ENCODE measurements at places on chromosomes 12 and 14.

GRCh38 chr12:123229051-123229450, 3.9 kb downstream of the MPHOSPH9 start:
- ATAC-seq, result no peak

DNA sequence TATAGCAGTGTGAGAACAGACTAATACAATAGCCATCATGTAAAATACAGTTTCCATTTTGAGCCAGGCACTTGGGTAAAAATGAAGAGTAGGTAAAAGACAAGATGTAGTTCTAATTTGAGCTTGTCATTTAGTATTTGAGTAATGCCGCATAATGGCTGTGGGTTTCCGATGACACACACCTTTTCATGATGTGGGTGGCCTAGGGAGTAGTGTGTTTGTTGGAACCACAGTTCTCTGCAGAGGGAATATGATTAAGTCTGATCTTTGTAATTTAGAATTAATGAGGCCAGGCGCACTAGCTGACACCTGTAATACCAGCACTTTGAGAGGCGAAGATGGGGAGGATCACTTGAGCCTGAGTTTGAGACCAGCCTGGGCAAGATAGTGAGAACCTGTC, 61.8 kb downstream of the RCOR1 start:
- peak; percentile 93 for ATAC-seq

DNA sequence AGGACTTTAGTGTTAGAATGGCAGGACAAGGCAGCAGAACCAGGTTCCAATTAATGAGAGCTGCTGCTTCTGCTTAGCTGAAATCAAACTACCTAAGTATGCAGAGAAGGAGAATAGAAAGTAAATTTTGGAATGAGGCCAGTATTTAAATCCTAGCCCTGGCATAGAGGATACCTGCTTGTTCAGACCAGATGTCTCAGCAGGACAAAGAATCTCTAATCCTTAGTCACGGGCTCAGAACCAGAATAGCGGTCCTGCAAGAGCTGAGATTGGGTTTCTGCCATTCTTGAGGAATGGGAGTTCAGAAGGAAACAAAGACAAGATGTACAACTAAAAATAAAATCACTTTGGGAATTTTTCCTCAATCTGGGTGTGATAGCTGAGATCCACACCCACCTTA, 550.8 kb upstream of the TMEM132C start:
- no peak for ATAC-seq

DNA sequence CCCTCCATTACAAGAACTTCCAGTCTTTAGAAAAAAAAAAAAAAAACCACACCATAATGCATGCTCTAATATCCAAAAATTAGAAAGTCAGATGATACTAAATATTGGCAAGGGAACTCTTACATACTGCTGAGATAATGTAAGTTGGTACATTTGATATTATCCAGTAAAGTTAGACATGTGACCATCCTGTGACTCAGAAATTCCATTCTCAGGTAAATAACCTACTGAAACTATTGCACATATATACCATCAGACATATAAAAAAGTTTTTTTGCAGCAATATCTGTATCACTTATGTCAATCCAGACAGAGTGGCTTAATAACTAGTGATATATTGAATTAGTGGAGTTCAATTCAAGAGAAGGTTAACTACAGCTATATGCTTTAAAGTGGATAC, 63.5 kb downstream of the KITLG start:
- no peak for ATAC-seq

GRCh38 chr12:83763425-83763824, 1076.7 kb downstream of the TMTC2 start:
- ATAC-seq, result no peak

GRCh38 chr12:58310809-58311622, 369.6 kb downstream of the ATP23 start:
- no peak for ATAC-seq

DNA sequence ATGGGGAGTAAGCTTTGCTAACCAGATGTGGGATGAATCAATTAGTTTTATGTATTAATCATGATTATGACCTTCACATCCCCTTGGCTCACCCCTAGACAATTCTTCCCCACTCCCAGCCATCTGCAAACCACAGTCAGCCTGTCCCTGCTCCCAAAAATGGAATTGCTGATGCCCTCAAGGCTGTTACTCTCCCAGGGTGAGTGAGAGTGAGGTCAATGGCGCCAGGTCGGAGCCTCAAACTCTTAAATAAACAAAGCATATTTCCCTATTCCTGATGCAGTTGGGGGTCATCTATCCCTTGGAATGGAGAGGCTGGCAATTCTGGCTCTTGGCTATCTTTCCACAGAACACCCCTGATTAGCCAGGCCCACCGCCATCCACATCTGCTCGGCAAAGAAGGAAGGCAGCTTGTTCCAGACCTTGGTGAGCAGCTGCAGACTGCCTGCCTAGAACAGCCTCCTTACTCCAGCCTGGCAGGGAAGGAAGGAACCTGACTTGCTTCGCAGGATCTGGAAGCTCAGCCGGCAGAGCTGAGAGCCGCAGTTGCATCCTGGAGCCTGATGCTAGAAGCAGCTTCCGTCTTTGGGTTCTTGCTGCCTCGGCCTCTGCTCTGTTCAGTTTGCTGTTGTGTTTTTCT, 57.0 kb downstream of the SMUG1 start:
- ATAC-seq, result no peak

- no peak for ATAC-seq
Observed at GRCh38 chr12:56029666-56030293, 8.9 kb downstream of the IKZF4 start.

- no peak for ATAC-seq
Observed at GRCh38 chr12:77189458-77189857, 124.1 kb upstream of the E2F7 start.

- no peak for ATAC-seq
Observed at GRCh38 chr14:63644741-63645140, 3.1 kb upstream of the WDR89 start.

DNA sequence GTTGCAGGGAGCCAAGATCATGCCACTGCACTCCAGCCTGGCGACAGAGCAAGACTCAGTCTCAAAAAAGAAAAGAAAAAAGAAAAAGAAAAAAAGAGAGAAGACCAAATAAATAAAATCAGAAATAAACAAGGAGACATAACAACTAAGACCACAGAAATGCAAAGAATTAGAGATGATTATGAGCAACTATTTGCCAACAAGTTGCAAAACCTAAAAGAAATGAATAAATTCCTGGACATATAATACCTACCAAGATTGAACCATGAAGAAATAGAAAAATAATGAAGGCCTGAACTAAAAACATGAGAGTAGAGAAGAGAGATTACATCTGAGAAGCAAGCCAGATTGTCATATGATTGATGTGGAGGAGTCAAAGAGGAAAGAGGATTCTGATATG, 17.6 kb upstream of the EPS8 start:
- no peak for ATAC-seq

GRCh38 chr14:70563869-70564268, 29.1 kb upstream of the ADAM20 start:
- ATAC-seq, result no peak

GRCh38 chr14:44383636-44384035, 123.4 kb downstream of the FSCB start:
- ATAC-seq, result no peak

- ATAC-seq, result no peak
Observed at GRCh38 chr12:104377514-104377812, 73.9 kb downstream of the EID3 start.

DNA sequence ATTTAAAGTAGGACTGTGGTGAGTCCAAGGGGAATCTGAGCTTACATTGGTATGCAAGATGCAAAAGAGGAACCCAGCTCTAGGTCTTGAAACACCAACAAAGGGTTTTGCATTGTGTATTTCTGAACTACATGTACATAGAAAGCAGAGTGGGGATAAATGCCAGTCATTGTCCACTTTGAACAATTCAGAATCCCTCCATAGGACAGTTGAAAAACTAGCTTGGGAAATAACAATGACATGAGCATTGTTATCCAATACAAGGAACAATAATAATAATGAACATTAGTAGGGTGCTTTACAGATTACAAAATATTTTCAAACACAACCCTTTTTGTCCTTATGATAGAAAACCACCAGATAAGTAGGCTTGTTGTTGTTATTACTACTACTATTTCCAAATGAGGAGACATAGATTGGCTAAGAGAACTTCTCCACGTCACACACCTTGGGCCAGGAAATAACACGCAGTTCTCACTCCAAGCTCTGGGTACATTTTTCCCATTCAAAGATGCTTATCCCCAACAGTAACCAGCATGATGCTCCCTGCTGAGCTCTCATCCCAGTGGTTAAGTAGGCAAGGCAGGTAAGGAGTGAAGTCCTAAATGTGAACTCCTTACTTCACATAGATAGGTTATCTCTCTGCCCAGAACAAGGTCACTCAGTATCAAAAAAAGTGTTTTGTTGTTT, 51.7 kb upstream of the RASSF8 start:
- ATAC-seq, result no peak

GRCh38 chr14:24606297-24606696, 3.2 kb downstream of the GZMH start:
- ATAC-seq, result no peak

- ATAC-seq, result no peak
Observed at GRCh38 chr12:51082561-51083125, 753 bp downstream of the CSRNP2 start.

- peak; percentile 24 for ATAC-seq
Observed at GRCh38 chr12:89733579-89734201, 25.1 kb upstream of the ATP2B1 start.

GRCh38 chr14:35124127-35124526, 1.8 kb downstream of the PRORP start:
- no peak for ATAC-seq

GRCh38 chr12:64900540-64900939, 76.1 kb downstream of the TBC1D30 start:
- no peak for ATAC-seq

GRCh38 chr12:44968965-44969364, 81.9 kb downstream of the DBX2 start:
- no peak for ATAC-seq

- ATAC-seq, result no peak
Observed at GRCh38 chr12:93191423-93191822, 186.3 kb upstream of the NUDT4 start.

DNA sequence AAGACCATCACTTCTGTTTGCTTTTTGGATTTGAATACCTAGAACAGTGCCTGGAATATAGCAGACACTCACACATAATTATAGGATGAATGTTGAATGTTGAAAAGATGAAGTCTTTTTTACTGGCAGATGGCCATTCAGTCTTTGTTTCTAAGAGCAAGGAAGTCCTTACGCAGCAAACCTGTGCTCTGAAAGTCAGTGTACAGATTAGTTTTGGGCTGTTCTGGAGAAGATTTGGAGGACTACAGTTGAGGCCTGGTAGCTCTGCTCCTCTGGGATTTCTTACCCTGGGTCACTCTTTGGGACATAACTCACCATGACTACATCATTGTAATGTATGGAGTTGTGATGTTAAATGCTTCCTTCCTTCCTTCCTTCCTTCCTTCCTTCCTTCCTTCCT, 3.3 kb downstream of the OR4E2 start:
- no peak for ATAC-seq

DNA sequence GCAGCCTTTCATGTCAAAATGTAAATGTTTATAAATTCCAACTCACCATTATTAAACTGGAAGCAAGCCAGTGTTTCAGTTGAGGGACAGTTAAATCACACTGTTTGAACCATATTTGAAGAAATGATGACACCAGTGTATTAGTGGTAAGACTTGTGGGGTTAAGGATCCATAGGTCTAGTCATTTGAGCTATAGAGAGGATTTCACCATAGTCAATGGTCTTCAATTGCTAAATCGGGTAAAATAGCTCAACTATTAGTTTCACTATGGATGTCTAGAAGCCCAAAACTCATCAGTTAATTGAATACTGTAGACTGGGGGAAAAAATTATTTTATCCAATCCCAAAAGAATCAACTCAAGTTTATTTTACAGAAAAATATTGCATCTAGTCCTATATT, 659.1 kb downstream of the NRXN3 start:
- ATAC-seq, result no peak

DNA sequence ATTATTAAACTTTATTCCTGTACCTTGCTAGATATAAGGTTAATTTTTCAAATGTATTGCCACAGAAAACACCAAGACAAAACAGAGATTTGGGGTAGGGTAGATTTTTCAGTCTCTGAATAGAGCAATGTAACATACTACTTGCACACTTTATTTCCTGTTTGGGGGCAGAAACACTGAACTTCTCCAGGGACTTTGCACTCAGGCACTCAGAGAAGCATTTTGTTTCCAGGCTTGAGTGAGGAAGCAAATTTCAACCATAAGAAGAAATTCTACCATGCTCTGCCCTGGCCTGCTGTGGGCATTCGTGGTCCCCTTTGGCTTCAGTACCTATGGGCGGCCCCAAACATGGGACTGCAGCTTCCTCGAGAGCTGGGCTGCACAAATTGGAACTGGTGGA, 399.1 kb downstream of the DAD1 start:
- no peak for ATAC-seq

DNA sequence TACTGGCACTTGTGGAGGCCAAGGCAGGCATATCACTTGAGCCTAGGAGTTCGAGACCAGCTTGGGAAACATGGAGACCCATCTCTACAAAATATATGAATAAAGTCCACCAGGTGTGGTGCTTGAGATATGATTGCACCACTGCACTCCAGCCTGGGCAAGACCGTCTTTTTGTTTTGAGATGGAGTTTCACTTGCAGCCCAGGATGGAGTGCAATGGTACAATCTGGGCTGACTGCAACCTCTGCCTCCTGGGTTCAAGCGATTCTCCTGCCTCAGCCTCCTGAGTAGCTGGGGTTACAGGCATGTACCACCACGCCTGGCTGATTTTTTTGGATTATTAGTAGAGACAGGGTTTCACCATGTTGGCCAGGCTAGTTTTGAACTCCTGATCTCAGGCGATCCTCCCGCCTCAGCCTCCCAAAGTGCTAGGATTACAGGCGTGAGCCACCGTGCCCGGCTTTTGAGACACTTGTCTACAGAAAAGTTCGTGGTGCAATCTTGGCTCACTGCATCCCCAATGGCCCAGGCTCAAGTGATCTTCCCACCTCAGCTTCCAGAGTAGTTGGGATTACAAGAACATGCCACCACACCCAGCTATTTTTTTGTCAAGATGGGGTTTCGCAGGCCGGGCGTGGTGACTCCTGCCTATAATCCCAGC, 16.3 kb upstream of the ATP5F1B start:
- ATAC-seq, result no peak

GRCh38 chr12:70227911-70228310, 15.3 kb upstream of the CNOT2 start:
- ATAC-seq, result no peak

- no peak for ATAC-seq
Observed at GRCh38 chr12:131850856-131851559, 22.8 kb downstream of the MMP17 start.

- ATAC-seq, result no peak
Observed at GRCh38 chr14:101824339-101824727, 62.8 kb downstream of the PPP2R5C start.

- no peak for ATAC-seq
Observed at GRCh38 chr14:104603711-104604401, 716 bp downstream of the TMEM179 start.

GRCh38 chr12:109900752-109901580, 892 bp downstream of the TCHP start:
- ATAC-seq, result peak; percentile 14

- ATAC-seq, result peak; percentile 96
Observed at GRCh38 chr14:75673345-75674035, 12.4 kb downstream of the TTLL5 start.

- ATAC-seq, result no peak
Observed at GRCh38 chr12:46872135-46872534, 46.3 kb upstream of the SLC38A4 start.

GRCh38 chr14:102826751-102827675, 49.8 kb downstream of the TRAF3 start:
- ATAC-seq, result no peak

All from activated CD4-positive, CD25-positive, alpha-beta regulatory T cell treated with anti-CD3 and anti-CD28 coated beads, Interleukin-2, amount 50 U/mL, for 24 hours (primary cell).